ENCODE measurements at places on chromosomes 13 and 19.

- no peak for DNase-seq
Observed at GRCh38 chr13:65677906-65678305, 1552.2 kb downstream of the PCDH9 start.

- no peak for DNase-seq
Observed at GRCh38 chr13:52723181-52723580, 16.4 kb downstream of the CNMD start.

DNA sequence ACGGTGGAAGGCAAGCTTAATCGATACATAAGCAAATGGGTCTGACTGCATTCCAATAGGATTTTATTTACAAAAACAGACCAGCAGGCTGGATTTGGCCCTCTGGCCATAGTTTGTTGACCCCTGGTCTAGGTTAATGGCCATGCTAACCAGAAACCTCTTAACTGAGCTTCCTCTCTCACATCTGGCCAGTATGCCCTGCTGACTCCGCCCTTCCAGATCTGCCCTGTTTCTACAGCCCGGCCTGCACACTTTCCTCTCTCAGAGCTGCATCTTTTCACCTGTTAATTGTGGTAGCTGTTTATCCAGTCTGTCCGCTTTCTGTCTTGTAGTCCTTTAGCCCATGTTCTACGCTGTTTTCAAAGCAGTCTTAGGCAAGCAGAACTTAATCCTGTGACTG is 25.6 kb downstream of the EDNRB start:
- no peak for DNase-seq

DNA sequence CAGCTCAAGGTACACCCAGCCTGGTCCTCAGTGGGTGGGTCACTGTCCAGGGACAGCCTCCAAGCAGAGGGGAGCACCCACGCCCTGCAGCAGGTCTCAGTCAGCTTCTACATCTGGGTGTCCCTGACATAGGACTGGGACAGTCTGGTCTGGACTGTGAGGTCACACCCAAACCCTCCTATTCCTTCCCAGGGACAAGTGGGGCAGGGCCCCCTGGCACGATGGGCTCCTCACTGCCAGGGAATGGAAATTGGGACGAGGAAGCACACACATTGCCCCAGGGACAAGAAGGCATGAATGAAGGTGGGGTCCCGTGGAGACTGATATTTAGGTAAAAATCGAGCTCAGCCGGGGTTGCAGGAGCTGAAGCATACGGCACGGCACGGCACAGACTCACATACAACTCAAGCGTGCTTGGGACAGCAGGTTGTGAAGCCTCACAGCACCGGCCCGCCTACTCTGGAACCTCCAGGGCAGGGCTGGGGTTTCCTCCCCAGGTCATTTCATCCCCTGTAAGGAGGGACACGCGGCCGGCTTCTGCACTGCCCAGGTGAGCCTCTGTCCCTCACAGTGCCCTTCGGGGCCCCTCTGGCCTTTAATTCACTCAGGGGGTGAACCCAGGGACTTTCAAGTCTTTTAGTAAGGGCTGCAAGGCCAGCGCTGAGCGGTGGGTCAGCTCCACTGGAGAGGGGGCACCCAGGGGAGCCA is 3.5 kb downstream of the PNMA8B start:
- peak; percentile 54 for DNase-seq

- no peak for DNase-seq
Observed at GRCh38 chr19:28656644-28657043, 556.3 kb downstream of the UQCRFS1 start.

GRCh38 chr13:44542361-44542760 is 33.8 kb downstream of the TSC22D1 start:
- no peak for DNase-seq

DNA sequence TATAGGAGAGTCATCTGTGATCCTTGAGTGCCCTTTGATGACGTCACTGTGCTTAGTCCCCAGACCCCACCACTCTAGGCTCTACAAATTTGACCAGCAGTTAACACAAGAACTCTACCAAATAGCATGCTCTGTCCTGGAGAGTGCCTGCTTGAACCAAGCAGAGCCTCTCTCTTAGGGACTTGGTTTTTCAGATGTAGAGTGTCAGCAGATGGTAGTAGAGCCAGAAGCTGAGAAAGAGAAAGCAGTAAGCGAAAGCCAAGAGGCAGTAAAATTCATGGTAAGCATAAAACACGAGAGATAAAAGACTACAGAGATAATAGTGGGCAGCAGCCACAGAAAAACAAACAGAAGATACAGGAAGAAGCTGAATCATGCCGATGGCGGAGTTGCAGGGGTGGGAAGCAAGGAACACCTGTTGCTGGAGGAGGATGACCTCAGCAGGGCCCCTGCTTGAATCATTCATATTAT is 193.3 kb downstream of the SLC7A1 start:
- DNase-seq, result no peak

- DNase-seq, result no peak
Observed at GRCh38 chr19:8459520-8460270, 14.9 kb downstream of the HNRNPM start.

DNA sequence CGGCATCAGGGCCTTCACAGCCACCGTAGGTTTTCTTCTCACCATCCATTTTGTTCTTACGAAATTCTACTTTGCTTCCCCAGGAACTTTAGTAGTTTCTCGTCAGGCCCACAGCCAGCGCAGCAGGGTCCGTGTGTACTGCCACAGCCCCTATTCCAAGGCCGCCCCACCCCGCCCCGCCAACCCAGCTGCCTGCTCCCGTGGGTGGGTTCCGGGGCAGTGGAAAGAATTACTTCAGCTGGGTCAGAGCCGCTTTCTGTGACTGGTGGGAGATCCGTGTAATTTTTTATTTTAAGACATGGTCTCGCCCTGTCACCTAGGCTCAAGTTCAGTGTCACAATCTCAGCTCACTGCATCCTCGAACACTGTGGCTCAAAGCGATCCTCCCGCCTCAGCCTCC is 4.2 kb downstream of the OR7D2 start:
- no peak for DNase-seq

DNA sequence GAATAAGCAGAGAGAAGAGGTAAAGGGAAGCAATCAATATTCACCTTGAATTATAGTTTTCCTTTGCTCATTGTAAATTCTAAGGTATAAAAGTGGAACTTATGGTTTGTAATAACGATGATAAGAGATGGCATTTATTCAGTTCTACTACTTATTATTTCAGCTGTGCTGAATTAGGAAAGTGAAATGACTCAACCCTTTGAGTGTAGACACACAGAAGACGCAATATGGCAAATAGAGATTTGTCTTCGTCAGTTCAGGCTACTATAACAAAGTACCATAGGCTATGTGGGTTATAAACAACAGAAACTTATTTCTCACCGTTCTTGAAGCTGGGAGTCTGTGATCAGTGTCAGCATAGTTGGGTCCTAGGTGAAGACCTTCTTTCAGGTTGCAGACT is 713.0 kb upstream of the PCDH9 start:
- DNase-seq, result no peak

GRCh38 chr19:4694211-4694987 is 24.3 kb upstream of the MYDGF start:
- no peak for DNase-seq

DNA sequence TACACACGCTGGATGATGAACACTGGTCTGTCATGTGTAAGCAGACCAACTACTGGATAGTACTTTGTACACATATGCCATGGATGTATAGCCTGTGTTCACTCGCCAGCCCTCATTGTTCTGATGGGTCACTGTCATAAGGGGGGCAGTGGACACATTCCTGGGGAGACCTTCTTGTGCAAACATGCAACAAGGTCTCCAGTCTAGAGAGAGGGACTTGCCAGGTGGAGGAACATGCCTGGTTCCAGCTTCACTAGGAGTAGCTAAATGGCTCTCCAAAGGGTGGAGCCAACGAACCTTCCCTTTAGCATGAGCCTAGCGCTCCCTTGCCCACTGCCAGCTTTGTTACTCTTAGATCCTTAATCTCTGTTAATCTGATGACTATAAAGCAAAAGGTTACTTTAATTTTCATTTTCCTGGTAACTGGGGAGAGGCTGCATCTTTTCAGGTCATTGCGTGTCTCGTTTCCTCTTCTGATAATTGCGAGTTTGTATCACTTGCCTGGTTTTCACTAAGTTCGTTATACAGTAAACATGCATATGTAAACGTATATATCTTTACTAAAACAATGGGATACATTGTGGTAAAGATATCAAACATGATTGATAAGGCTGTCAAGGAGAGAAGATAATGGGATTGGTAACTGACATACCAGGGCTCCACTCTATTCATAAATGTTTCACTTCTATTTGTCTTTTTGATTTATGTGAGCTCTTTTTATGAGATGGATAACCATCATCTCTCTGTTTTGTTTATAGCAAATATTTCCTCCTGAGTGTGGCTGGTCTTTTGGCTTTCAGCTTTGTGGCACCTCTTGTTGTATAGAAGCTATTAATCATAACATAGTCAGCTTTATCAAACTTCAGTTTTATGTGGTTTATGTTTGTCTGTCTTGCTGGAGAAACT is 235.2 kb upstream of the SGCG start:
- DNase-seq, result no peak

DNA sequence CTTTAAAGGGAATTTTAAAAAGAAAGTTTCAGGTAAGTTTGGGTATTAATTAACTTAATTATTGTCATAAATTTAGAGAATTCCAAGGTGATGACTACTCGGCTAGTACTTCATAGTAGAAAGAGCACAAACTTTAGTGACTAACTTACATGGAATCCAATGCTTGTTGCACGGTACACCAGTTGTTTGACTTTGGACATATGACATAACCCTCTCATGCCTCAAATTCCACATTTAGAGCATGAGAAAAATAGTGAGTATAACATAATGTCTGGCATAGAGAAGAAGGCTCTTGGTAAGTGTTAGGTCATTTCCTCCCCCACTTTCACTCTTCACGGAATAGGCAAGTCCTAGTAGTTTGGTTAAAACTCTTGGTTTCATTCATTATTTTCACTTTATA is 1249.4 kb upstream of the SLC10A2 start:
- DNase-seq, result no peak

Data from Karpas-422 (cell line).